Activated T-helper 1 cell treated with Interleukin-2 at 50 U/mL for 16 hours (primary cell): ENCODE measurements at places on chromosomes 6 and 20.

DNA sequence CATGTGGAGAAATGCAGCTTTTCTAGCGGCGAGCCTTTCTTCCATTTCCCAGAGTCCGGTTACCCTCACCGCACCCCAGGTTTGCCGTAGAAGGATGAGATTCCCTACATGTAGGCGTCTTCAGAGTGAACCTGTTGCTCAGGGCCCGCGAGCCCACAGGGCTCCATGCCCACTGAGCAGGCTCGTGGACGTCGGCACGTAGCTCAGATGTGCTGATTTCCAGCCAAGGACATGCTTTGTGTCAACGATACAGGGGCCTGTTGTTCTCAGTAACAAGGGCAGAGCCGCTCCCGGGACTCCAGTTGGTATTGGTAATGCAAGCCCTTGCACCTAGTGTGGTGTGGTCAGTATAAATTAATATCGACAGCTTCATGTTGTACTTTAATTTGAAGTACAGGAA lies 159.6 kb downstream of the MTHFD1L start:
- DNase-seq, result no peak

GRCh38 chr20:53165452-53165851 lies 193.3 kb downstream of the TSHZ2 start:
- DNase-seq, result no peak

DNA sequence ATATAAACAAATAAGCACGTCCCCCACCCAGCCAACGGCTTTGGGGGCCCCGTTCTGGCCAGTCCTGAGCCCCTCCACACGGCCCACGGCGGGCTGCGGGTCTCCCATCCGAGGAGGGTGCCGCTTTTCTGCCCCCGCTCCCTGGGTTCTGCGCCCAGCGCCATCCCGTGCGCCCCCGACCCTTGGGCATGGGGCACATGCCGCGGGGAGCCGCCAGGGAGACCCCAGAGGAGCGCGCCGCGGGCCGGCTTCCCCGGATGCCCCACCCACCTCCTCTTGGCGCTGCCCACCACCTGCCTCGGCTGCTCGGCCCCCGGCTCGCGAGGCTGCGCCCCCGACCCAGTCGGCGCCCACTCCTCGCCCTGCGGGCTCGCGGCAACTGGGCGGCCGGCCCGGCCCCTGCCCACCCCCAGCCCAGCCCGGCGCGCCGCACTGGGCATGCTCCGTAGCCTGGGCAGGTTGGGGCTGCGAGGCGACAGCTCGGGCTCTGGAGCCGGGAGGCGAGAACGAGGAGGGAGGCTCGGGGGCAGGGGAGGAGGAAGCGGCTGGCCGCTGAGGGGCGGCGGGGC lies 570 bp upstream of the PLCB4 start:
- no peak for DNase-seq

GRCh38 chr6:164183556-164184123 lies 769.1 kb downstream of the QKI start:
- no peak for DNase-seq

- DNase-seq, result no peak
Measured at GRCh38 chr6:134358320-134358719, 40.4 kb upstream of the SGK1 start.

DNA sequence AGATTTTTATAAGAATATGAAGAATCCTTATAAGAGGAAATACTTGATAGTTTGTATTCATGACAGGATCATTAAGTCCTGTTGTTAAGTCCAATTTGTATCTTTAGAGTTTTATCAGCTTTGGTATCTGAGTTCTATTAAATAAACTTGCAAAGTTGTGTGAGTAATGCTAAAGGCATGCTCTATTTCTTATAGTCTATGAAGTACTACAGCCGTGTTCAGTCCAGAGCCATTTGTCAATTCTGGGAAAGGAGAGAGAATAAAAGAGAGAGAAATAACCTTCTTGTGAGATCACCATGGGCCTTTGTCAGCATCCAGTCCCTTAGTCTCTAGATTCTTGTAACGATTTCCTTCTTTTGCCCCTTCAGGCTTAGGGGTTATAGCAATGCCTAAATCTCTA lies 181.2 kb upstream of the POU3F2 start:
- DNase-seq, result no peak
